Activated naive CD4-positive, alpha-beta T cell treated with anti-CD3 and anti-CD28 coated beads, Interleukin-2, amount 50 U/mL, for 72 hours (primary cell): ENCODE measurements at places on chromosomes 3 and 15.
A peak's percentile ranks its signal among the peaks of the same experiment; 100 is the strongest.

DNA sequence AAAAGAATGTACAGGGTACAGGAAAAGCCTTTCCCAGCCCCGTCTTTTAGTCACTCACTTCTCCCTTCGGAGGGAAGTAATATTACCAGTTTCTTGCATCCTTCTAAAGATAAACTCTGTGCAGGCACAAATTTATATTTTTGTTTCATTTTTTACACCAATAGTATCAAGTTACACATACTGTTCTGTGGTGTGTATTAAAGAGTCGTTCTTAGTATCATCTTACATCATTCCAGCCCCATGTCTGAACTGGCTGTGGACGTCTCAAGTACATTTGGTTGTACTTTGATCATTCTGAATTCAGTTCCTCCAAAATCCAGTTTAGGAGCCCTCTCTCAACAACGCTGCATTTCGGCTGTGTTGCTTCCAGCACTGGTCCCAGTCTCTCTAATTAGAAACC is 68.7 kb downstream of the LMLN start:
- no peak for DNase-seq

DNA sequence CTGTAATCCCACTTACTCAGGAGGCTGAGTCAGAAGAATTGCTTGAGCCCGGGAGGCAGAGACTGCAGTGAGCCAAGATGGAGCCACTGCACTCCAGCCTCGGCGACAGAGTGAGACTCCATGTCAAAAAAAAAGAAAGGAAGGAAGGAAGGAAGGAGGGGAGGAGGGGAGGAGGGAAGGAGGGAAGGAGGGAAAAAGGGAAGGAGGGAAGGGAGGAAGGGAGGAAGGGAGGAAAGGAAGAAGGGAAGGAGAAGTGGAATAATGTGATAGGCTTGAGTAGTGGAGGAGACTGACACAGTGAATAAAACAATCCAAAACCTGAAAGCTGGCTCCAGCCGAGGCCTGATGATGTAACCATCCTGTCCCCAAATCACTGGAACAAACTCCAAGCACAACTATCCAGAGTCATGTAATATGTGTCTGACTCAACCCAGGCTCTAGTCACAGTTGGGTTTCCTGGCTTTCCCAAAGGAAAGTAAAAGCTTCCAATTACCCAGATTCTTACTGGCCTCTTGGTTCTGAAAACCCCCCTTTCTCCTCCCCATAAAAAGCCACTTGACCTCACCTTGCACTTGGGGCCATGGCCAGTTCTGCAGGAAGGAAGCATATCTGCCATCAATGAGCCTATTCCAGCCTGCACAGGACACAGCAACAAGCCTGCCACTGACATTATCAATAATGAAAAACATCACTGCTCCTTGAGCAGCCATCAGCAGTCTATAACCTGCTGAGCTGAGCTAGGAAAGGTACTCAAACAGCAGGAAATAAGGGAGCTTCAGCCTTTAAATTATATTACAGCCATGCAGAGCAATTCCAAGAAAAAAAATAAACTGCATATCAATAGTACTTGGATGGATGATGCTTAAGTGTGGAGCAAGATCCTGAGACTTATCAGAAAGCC is 48.3 kb downstream of the MB21D2 start:
- DNase-seq, result no peak

DNA sequence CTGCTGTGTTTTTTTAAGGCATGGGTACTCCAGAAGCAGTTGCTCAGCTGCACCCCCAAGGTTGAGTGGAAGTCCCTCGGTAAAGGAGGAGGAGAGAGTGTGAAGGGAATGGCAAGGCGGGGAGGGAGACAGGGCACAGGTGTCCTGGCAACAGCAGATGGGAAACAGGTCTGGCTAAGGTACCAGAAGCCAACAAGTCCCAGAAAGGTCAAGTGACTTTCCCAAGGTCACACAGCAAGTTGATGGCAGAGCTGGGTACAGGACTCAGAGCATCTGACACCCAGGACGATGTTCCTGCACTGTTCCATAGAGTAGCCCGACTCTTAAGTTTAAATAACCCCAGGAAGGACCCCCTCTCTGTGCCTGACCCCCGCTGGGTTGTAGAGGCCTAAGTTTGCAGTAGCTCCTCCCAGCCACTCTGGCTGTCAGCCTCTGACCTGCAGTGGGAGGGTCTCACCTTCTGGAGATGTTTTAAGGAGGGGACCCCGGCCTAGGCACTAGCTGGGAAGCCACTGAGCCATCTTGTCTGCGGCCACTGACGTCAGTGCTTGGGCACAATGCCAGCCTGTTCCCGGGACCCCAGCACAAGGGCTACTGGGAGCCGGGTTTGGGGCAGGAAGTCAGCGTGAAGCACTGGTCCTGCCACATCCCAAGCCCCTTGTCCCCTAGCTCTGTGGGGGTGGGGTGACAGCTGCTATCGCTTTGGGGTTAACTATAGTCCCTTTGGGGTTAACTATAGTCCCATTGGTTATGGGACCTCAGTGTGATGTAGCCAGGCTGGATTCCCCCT is 10.5 kb downstream of the CSK start:
- DNase-seq, result no peak

GRCh38 chr3:145716519-145716918 is 444.5 kb downstream of the PLOD2 start:
- DNase-seq, result no peak

DNA sequence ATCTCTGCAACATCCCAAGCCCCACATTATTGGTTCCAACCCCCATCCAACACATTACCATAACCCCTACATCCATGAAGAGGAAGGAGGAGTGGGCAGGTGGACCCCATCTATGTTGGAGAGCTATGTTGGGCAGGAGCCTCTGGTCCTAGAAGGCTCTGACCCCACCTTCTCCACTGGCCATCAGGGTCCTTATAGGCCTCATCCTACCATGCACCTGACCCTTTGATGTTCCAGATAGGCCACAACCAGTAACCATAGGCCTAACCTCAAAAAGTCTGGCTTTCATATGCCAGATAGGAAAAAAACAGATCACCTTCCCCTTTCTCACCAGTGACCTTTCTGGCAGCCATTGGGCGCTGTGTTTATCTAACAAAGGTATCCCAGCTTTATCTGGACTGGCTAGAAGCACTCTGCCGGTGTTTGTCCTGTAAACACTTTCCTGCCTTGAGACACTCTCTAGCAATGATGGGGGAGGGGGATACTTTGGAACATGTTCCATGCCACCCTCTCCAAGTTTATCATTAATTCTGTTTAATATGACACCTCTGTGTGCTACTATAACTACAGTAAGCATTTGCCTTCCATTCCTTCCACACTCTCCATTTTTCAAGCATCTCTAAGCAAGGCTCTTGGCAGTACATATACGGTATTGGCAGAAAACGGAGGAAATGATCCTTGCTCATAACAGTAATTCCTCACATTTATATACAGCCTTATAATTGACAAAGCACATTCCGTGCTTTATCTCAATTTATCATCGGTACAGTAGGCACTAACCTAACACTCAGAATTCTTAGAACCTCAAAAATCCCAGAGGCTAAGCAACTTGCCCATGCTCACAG is 377.1 kb downstream of the VPS13C start:
- DNase-seq, result no peak

- DNase-seq, result peak; percentile 68
Measured at GRCh38 chr15:42084465-42085235, 9.7 kb downstream of the PLA2G4D start.

DNA sequence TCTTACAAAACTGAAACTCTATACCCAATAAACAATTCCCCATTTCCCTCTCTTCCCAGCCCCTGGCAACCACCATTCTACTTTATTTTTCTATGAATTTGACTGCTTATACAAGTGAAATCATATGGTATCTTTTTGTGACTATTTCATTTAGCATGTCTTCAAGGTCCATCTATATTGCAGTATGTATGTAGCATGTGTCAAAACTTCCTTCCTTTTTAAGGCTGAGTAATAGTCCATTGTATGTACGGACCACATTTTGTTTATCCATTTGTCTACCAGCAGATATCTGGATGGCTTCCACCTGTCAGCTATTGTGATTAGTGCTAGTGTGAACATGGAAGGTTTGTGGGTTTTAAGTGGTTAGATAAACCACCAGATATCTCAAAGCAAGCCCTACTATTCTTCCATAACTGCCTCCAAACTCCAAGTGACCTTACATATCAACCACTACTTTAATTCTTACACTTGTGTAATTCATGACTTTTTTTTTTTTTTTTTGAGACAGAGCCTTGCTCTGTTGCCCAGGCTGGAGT is 134.7 kb downstream of the TMCC1 start:
- no peak for DNase-seq

DNA sequence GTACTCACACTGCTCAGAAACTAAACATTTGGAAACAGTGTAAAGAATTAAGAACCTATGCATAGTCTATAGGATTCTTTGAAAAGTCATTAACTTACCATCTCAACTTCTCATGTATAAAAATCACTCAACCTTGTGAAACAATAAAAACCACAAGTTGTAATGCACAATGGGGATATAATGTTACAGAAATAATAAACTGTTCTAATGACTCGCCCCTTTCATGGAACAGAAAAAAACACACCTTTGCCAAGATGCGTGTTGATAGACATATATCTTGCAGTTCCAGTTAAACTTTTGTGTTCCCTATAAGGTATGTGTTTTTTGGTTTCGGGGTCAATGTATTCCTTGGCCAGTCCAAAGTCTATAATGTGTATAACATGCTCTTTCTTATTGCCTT is 50.8 kb upstream of the PPIB start:
- DNase-seq, result no peak

DNA sequence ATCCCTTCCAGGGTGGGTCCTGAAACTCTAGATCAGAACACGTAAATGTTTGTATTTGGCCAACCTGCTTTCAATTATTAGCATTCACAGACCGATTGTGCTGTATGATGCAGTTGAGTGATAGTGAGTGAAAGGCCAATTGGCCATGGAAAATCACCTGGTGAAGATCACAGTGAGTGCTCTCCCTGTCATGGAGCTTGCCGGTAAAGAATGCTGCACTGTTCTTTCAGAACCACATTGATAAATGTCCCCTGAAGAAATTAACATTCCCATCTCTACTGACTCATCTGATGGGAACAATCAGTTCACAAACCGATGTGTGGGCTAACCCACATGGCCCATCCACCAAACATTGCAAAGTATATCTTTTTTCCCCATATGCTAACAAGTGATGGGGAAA is 324.8 kb upstream of the TBL1XR1 start:
- DNase-seq, result no peak

DNA sequence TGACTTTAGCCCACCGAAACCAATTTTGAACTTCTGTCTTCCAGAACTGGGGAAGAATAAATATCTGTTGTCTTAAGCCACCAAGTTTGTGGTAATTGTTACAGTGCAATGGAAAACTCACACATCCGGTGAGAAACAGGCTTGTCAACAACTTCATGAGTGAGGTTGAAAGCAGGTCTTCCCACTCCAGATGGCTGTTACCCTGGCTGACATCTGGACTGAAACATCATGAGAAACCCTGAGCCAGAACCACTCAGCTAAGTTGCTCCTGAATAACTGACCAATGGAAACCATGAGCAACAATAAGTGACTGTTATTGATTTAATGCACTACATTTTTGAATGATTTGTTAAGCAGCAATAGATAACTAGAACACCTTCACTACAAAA is 10.3 kb downstream of the ACSBG1 start:
- DNase-seq, result no peak

DNA sequence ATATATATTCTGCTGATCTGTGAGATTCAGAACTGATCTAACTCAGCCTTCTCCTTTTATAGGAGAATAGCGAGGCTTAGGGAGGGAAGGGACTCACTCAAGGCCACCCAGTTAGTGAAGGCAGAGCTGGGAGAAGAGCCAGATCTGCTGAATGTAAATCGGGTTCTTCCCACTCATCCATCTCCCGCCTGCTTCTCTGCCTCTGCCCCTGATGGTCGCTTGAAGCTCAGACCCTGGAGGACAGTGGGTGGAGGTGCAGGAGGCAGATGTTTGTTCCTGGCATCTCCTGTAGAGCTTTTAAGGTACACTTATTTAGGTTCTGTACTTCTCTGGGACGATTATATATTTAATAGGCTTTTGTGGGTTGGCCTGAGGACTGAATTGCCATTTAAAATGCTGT is 4.3 kb downstream of the PDIA5 start:
- no peak for DNase-seq

DNA sequence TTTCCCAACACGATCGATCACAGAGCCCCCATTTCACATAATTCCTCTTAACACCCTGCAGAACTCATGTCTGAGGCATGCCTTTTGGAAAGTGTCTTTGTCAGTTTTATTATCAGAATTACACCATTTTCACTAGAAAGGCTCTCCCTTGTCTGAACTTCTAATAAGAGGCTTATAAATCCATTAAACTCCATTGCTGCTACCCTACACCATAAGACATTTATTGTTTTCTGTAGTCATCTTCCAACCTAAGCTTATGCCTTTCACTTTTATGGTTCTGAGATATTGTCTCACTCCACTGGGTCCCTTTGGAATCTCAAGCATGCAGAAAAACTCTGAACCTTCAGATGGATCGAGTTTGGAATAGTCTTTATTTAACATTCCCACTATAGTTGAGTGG is 50.2 kb upstream of the TPM1 start:
- DNase-seq, result no peak
